ENCODE measurements at places on chromosomes 16 and 17. TPM values are rescaled to one million over a fixed set of nuclear protein-coding genes. Genes with fewer than 3 reads are reported as not detected.

The SLC52A1 gene
- 0.66 TPM for total RNA-seq

- no peak for DNase-seq
- no peak overlapping the region for H3K4me3 ChIP-seq
- no peaks in the 10 kb centered on the region for H3K27me3 ChIP-seq
- no peaks in the 10 kb centered on the region for H3K4me1 ChIP-seq
- H3K36me3 ChIP-seq: peaks cover 37% of the 10 kb centered on the region
Measured at GRCh38 chr16:16105646-16106045, 117.6 kb downstream of the ABCC6 start.

- no peaks in the 10 kb centered on the region for H3K36me3 ChIP-seq
- H3K4me3 ChIP-seq: peak overlapping the region; percentile 23
- H3K27ac ChIP-seq: no peak overlapping the region
- DNase-seq: no peak
- H3K4me1 ChIP-seq: no peaks in the 10 kb centered on the region
Measured at GRCh38 chr17:42049834-42050392, 488 bp downstream of the C17orf113 start.

DNA sequence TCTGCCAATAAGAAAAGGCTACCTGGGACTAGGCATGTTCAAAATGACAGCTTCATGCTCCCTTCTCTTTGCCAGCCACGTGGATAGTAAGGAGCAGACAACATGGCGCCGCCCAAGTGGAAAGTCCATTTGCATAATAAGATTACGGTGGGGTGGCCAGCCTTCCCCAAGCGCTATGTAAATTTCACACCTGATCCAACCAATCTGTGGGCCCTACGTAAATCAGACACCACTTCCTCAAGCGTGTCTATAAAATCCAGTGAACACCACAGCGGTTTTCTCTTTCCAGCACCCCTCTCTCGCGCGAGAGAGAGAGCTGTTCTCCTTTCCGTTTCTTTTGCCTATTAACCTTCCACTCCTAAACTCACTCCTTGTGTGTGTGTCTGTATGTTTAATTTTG lies 140.3 kb upstream of the ERCC4 start:
- no peak overlapping the region for H3K27ac ChIP-seq
- no peaks in the 10 kb centered on the region for H3K4me1 ChIP-seq
- H3K36me3 ChIP-seq: no peaks in the 10 kb centered on the region
- H3K27me3 ChIP-seq: no peaks in the 10 kb centered on the region
- no peak for DNase-seq

DNA sequence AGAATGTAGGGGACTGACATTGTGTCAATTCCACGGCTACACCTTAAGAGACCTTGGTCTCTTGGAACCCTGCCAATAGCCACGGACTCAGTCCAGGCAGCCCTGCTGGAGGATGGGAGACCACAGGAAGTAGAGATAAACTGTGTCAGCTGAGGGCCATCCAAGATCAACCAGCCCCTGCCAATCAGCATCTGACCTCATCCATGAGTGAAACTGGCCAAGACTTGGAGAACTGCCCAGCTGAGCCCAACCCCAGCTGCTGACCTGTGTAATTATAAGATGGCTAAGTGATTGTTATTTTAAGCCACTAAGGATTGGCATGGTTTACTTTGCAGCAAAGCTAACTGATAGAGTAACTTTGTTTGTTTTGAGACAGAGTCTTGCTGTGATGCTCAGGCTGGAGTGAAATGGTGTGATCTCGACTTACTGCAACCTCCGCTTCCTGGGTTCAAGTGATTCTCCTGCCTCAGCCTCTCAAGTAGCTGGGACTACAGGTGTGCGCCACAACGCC lies 13.3 kb upstream of the YWHAE start:
- no peaks in the 10 kb centered on the region for H3K36me3 ChIP-seq
- H3K27ac ChIP-seq: no peak overlapping the region
- H3K4me1 ChIP-seq: no peaks in the 10 kb centered on the region
- H3K27me3 ChIP-seq: no peaks in the 10 kb centered on the region
- peak; percentile 85 for DNase-seq

The TP53TG3F gene
- not detected for total RNA-seq

The TMC7 gene
- total RNA-seq: 0.51 TPM

GRCh38 chr16:22653876-22654275 lies 143.2 kb downstream of the NPIPB5 start:
- no peaks in the 10 kb centered on the region for H3K4me1 ChIP-seq
- no peak for DNase-seq
- H3K4me3 ChIP-seq: no peak overlapping the region
- H3K36me3 ChIP-seq: no peaks in the 10 kb centered on the region

The MEIOB gene
- total RNA-seq: not detected

DNA sequence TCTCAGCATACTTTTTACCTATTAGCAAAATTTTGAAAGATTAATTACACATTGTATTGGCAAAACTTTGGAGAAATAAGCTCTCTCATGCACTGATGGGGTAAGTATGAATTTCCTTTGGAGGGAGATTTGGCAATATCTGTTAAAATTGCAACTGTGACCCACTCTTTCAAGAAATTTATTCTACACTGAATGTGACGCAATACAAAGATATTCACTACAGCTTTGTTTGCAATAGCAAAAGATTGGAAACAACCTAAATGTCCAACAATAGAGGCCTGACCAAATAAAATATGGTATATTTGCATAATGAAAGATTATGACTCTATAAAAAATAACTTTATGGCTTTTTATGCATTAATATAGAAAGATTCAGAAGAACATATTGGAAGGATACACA lies 363.5 kb downstream of the GRIN2A start:
- H3K27ac ChIP-seq: no peak overlapping the region
- no peak overlapping the region for H3K4me3 ChIP-seq

GRCh38 chr17:7922845-7923628 lies 6.6 kb downstream of the KCNAB3 start:
- H3K4me3 ChIP-seq: peak overlapping the region; percentile 33
- H3K27me3 ChIP-seq: no peaks in the 10 kb centered on the region
- DNase-seq: peak; percentile 85
- H3K27ac ChIP-seq: no peak overlapping the region

- H3K36me3 ChIP-seq: peaks cover 1% of the 10 kb centered on the region
- H3K27me3 ChIP-seq: no peaks in the 10 kb centered on the region
- DNase-seq: peak; percentile 91
- peak within 1 kb of the TSS; percentile 84 for H3K27ac ChIP-seq
- peak within 1 kb of the TSS; percentile 73 for H3K4me3 ChIP-seq
Measured at GRCh38 chr17:11997147-11997971, at the start of gene ZNF18. Gene ZNF18, minus strand, starts transcription at chr17:11997475. Its CDS starts 4,646 bp downstream, at chr17:11992829.

GRCh38 chr17:34464812-34465211 lies 101.8 kb upstream of the CCL1 start:
- no peaks in the 10 kb centered on the region for H3K4me1 ChIP-seq
- no peak overlapping the region for H3K27ac ChIP-seq
- DNase-seq: no peak
- peaks cover 2% of the 10 kb centered on the region for H3K27me3 ChIP-seq

GRCh38 chr16:27764869-27765675 lies 215.1 kb downstream of the KATNIP start:
- H3K27ac ChIP-seq: no peak overlapping the region
- H3K36me3 ChIP-seq: peaks cover 3% of the 10 kb centered on the region
- H3K27me3 ChIP-seq: no peaks in the 10 kb centered on the region
- H3K4me3 ChIP-seq: no peak overlapping the region

GRCh38 chr16:20216591-20217217 lies 110.6 kb downstream of the GP2 start:
- no peaks in the 10 kb centered on the region for H3K36me3 ChIP-seq
- no peaks in the 10 kb centered on the region for H3K27me3 ChIP-seq
- H3K4me3 ChIP-seq: no peak overlapping the region
- no peaks in the 10 kb centered on the region for H3K4me1 ChIP-seq
- H3K27ac ChIP-seq: no peak overlapping the region
- no peak for DNase-seq

GRCh38 chr17:8151641-8152111 lies 528 bp downstream of the PER1 start:
- H3K27me3 ChIP-seq: no peaks in the 10 kb centered on the region
- H3K27ac ChIP-seq: peak overlapping the region; percentile 88
- H3K4me3 ChIP-seq: peak overlapping the region; percentile 77
- H3K36me3 ChIP-seq: peaks cover 22% of the 10 kb centered on the region
- DNase-seq: peak; percentile 83

The IFI35 gene
- 31.3 TPM for total RNA-seq

The HOXB4 gene
- 8.9 TPM for total RNA-seq

DNA sequence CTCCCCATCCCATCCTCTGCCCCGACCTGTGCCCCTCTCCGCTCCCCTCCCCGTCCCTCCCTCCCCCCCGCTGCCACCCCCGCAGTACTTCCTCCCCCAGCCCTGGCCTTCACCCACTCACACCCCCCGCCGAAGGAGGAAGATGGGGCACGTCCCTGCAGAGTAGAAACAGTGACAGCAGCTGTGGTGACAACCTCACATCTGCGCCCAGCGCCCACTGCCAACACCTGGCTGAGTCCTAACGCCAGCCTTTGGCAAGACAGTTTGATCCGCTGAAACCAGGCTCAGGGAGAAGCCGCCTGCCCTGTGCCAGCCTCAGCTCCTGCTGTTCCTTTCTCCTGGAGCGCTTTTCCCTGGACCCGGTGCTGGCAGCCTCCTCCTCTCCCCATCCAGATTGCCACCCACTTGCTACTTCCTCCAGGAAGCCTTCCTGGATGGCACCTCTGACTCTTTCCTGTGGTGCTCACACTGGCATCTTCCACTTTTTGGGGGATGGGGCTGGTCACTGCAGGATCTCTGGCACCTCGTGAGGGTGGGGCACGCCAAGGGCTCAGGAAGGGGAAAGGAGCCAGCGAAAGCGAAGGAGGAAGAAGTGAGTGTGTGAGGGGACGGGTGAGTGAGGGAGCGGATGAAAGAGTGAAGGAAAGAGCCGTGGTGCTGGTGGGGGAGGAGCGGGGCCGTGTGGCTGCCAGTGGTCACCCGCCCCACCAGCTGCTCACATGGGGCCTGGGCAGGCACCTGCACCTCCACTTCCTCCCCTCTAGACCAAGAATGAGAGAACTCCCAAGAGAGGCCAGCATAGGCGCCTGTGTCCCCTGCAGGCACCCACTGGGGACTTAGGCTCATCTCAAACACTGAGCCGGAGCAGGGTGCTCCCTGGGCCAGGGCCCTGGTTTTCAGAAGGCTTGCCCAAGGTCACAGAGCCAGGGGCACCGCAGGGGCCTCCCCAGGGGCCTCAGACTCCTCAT lies 27.0 kb downstream of the ZFPM1 start:
- no peaks in the 10 kb centered on the region for H3K4me1 ChIP-seq
- no peaks in the 10 kb centered on the region for H3K36me3 ChIP-seq

The NPIPA8 gene
- total RNA-seq: not detected

All from fibroblast of lung (primary cell).